Right lung (tissue), 10 donors: ENCODE measurements at places on chromosomes 3 and 15. TPM values are rescaled to one million over a fixed set of nuclear protein-coding genes. Genes with fewer than 3 reads are reported as not detected.

- no peak for DNase-seq
These were observed 199.2 kb downstream of the IL5RA start for GRCh38 chr3:2910997-2911396.

DNA sequence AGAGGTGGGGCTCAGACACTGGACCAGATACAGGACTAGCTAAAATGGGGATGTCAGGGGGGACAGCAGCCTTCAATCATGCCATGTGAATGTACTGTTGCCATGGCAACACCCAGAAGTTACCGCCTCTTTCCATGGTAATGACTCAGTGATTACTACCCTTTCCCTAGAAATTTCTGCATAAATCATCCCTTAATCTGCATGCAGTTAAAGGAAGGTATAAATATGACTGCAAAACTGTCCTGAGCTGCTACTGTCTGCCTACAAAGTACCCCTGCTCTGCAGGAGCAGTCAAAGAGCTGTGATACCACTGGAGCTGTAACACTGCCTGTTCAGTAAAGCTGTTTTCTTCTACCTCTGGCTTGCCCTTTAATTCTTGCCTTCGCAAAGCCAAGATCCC, 168.2 kb downstream of the PEAK1 start:
- DNase-seq = no peak

GRCh38 chr3:191382661-191383060, 52.3 kb upstream of the UTS2B start:
- no peak for DNase-seq

GRCh38 chr3:45564172-45564571, 30.4 kb upstream of the LIMD1 start:
- DNase-seq = no peak

- DNase-seq = peak; percentile 37
These were observed 7.2 kb upstream of the DYNC1LI1 start for GRCh38 chr3:32577581-32578556.

GRCh38 chr3:149900322-149900721, 70.4 kb downstream of the PFN2 start:
- no peak for DNase-seq

DNA sequence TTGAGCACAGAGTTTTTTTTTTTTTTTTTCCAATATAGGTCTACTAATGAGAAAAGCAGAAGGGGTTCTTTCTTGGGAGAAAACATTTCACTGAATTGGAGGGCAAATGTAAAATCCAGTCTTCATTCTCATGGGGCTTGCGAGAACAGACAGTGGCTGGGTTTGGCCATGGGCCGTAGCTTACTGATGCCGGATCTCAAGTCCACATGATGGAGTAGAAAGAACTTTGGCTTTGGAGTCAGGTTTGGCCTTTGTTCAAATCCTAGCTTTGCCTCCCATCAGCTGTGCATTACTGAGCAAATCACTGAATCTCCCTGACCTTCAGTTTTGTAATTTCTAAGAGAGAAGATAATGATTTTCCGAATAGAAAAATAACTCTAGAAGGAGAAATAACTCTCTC, 59.7 kb downstream of the LMCD1 start:
- no peak for DNase-seq

- no peak for DNase-seq
These were observed 254.0 kb upstream of the GPR149 start for GRCh38 chr3:154684021-154684420.

- DNase-seq = no peak
These were observed 15.1 kb downstream of the ACVR2B start for GRCh38 chr3:38468765-38469164.

- DNase-seq = no peak
These were observed 64.5 kb downstream of the GSK3B start for GRCh38 chr3:120029749-120030148.

GRCh38 chr3:156339491-156339890, 215.4 kb downstream of the SSR3 start:
- no peak for DNase-seq

- DNase-seq = peak; percentile 13
These were observed 87.4 kb downstream of the RAD18 start for GRCh38 chr3:8875836-8876235.

GRCh38 chr3:185084901-185085300, 68.0 kb downstream of the C3orf70 start:
- DNase-seq = no peak

- no peak for DNase-seq
These were observed 105.5 kb upstream of the IL12A start for GRCh38 chr3:159882790-159883779.

DNA sequence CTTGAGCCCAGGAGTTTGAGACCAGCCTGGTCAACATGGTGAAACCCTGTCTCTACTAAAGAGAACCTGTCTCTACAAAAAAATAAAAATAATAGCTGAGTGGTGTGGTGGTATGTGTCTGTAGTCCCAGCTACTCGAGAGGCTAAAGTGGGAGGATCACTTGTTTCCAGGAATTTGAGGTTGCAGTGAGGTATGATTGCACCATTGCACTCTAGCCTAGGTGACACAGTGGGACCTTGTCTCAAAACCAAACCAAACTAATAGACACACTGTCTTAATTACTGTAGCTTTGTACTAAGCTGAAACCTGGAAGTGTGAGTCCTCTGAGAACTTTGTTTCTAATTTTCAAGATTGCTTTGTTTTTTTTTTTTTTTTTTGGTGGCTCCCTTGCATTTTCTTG, 30.4 kb downstream of the MGA start:
- no peak for DNase-seq

DNA sequence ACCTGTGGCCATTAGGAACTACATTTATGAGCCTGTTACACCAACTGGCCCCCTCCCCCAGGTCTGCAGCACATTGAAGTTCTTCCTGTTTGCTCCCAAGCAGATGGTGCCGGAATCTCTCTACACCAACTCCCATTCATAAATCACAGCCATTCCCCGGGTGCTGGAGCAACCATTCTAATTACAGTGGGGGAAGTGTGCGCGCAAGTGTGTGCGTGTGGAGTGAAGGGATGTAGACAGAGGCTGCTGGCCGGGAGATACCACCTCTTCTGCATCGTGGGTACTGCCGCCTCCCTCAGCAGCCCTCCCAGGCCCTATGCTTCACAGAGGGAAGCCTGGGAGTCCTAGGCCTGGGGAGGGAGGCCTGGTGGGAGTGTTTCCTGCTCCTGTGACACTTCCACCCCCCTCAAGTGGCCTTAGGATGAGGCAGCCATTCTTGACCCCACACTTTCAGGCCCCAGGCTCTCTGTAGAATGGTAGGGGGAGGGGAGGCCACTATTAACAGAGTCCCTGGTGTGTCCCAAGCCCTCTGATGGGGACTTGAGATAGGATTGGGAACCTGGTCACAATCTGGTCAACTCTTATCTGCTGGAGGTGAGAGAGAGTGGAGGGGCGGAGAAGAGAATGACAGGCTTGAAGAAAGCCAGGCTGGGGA, 69.1 kb downstream of the MAGEF1 start:
- no peak for DNase-seq

GRCh38 chr3:185021256-185021655, 131.6 kb downstream of the C3orf70 start:
- no peak for DNase-seq

DNA sequence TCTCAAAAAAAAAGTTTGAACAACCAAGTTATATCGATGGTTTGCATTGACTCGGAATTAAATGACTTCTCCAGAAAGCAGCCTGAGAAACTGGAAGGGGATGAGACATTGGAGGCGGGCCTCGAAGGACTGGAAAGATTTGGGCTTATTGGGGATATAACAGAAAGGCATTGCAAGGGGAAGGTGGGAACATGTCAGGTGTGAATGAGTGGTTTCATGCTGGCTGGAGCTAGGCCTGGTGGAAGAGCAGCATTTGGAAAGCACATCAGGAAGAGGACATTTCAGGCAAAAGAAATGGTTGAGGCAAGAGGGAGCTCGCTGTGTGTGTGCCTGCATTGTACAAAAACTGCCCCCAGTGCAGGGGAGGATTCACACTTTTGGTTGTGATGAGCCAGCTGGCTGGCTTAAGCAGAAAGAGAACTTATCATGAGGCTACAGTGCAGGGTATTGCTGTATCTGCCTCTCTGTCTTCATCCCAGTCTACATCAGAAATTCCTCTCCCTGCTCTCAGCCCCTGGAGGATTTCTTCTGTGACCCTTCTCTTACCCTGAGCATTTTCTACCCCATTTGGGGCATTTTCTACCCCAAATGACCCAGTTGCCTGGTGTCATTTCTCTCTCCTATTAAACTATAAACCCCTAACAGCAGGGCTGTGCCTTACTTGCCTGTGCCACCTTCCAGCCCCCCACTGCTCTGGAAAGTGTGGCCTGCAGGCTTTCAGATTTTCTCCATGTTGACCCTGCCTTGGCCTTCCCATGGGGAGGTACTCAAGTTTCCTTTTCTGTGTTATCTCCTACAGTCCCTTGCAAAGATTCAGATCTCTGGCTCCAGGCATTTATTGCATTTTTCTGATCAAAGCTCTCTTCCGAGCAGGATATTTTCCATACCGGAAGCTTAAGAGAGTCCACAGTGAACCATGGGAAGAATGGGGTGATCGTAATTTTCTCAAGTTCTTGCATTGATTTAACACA, 64.4 kb upstream of the FLNB start:
- DNase-seq = no peak

DNA sequence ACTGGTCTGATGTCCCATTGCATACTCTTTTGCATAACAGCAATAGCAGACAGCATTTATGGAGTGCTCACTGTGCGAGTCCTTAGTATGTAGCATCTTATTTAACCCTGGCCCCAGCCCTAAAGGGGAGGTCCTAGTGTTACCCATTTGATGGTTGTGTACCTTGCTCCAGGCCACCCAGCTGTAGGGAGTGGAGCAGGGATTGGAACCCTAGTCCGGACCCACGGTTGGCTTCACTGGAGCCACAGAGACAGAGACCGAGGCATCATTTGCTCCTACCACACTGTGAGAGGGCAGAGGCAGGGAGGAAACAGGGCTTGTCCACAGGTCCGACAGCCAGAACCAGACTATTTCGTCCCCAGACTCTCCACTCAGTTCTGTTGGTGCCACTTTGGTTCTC, 16.0 kb upstream of the TSEN2 start:
- no peak for DNase-seq

DNA sequence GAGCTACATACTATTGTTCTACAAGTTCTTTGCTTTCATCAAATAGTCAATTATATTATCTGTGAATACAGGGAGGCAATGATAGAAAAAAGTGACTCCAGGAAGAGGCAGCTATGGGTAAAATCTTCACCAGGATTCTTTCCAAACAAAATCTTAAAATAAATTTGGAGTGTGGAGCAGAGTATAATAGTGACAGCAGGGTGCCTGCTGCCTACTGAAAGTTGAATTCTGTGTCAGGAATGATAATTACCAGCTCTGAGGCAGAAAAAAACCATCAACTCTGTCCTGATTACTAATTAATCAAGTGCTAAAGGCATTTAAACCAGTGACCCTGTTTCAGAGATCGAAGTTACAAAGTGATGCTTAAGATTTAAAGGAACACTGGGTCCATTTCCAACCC, 148.0 kb downstream of the DIPK2A start:
- DNase-seq = no peak

- DNase-seq = no peak
These were observed 49.7 kb downstream of the PDHB start for GRCh38 chr3:58383904-58384303.

DNA sequence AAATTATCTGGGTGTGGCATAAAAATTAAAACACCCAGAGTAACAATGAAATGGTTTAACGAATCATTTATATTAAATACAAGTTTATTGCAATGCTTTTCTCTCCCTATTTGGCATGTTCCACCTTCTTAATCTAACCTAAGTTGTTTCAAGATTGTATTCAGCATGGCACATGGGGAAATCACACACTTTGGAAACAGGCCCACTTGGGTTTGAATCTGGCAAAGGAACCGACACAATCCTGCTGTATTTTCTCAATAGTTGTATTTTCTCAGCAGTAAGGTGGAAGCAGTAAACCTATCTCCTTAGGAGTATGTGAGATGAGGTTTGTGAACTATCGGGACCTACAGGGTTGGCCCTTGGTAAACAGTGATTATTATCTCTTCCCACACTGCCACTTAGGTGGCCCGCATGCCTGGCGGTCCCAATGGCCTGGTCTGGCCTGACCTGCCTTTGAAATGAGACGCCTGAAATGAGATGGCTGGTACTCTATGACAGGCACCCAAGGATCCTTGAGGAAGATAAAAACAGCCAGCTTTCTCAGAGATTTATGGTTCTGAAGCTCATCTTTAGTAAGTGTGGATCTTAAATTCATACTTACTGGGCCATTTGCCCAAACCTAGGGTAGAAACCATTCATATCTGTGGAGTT, 45.3 kb upstream of the VILL start:
- no peak for DNase-seq

DNA sequence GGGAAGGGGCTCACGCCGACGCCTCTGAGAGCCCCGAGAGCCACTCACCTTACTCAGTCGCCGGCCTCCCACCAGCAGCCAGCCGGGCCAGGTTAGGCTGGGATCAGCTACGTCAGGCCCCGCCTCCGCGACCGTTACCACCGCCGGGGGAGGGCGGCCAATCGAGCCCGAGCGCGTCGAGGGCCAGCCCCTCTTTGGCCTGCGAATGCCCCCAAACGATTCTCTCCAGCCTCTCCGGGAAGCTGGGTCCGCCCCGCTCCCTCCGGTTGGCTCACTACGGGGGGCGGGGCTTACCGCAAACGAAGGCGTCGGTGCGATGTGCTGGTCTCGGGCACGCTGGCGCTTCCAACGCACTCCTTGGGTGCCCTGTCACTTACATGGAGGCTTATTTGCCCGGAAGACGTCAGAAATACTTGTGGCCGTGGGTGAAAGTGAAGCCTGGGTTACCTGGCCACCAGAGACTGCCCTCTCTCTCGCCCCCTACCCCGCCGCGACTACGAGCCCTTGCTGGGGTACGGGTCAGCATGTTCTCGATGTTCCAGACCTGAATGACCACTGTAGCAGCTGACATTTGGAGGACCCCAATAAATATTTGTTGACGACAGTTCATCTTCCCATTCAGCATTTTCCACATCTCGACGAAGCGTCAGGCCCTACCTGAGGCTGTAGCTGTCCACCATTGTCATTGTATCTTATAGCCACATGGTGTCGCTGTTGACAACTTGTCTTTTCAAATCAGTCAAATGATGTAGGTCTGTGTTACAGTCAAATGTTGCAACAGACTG, at the start of gene CEP70:
CEP70 (minus strand) TSS at position 111 of the 785 bp plus-strand sequence. CDS start 21,333 bp downstream, outside the sequence.
- peak; percentile 95 for DNase-seq

- DNase-seq = peak; percentile 23
These were observed 1.1 kb upstream of the ZNF639 start for GRCh38 chr3:179321668-179322285.

GRCh38 chr3:171774521-171774920, 35.8 kb downstream of the PLD1 start:
- no peak for DNase-seq

- DNase-seq = no peak
These were observed 29.4 kb downstream of the RNU5B-1 start for GRCh38 chr15:65333856-65334255.

- DNase-seq = peak; percentile 88
These were observed 704 bp downstream of the DLG1 start for GRCh38 chr3:197297476-197298340.

GRCh38 chr3:35665390-35666055, 26.2 kb downstream of the ARPP21 start:
- no peak for DNase-seq

- no peak for DNase-seq
These were observed 727.7 kb downstream of the NTRK3 start for GRCh38 chr15:87528873-87529272.

GRCh38 chr15:37698679-37699078, 235.8 kb upstream of the TMCO5A start:
- DNase-seq = no peak

SLC24A5 gene
- not detected for polyA plus RNA-seq

POPDC2 gene
- 5.0 TPM for polyA plus RNA-seq

COMMD4 gene
- polyA plus RNA-seq = 80.9 TPM

RMDN3 gene
- 30.1 TPM for polyA plus RNA-seq

CCDC9B gene
- 6.2 TPM for polyA plus RNA-seq

NR2E3 gene
- 0.60 TPM for polyA plus RNA-seq

PATL2 gene
- 1.4 TPM for polyA plus RNA-seq

CSPG5 gene
- 1.1 TPM for polyA plus RNA-seq

TMF1 gene
- polyA plus RNA-seq = 51.2 TPM

MYH15 gene
- polyA plus RNA-seq = 0.49 TPM
